B cell (primary cell): ENCODE measurements at places on chromosomes 16 and 17.

- no peak overlapping the region for H3K4me3 ChIP-seq
- H3K36me3 ChIP-seq: no peaks in the 10 kb centered on the region
- DNase-seq: no peak
- H3K4me1 ChIP-seq: no peaks in the 10 kb centered on the region
Observed at GRCh38 chr17:53919356-53919755, 96.6 kb downstream of the KIF2B start.

DNA sequence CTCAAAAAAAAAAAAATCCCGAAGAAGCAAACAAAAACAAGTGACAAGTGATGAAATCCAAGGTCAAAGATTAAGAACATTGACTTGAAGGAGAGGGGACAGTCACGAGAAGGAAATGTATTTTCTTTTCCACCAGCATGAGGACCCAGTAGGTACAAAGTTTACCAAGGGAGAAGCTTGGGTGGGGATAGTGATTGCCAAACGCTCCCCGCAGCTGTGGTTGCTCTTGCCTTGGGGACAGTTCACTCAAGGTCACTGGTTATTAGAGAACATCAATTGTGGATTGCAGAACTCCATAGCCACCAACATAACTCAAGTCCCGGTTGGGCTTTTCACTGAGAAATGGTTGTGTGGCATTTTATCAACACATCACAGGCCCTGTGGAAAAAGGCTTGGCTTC is 27.0 kb downstream of the RSL1D1 start:
- no peak overlapping the region for H3K4me3 ChIP-seq
- no peak for DNase-seq
- no peak overlapping the region for H3K27ac ChIP-seq
- H3K27me3 ChIP-seq: no peaks in the 10 kb centered on the region

DNA sequence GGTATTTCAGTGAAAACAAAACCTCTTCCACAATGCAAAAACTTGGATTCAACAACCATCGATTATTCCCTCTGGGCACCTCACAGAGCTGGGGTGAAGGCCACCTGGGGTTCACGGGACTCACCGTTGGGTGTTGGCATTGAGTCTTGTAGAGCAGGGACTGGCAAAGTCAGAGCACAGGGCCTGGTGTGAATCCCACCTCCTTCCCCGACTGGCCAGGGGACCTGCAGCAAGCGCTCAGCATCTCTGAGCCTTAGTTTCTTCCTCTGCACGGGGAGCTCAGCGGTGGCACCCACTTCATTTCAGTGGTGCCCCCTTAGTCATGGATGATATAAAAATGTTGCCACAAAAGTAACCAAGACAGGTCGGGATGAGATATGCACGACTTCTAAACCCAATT is 100.4 kb downstream of the METRNL start:
- DNase-seq: no peak
- H3K4me3 ChIP-seq: no peak overlapping the region
- peaks cover 4% of the 10 kb centered on the region for H3K27me3 ChIP-seq
- H3K36me3 ChIP-seq: no peaks in the 10 kb centered on the region

- no peak overlapping the region for H3K27ac ChIP-seq
- no peak overlapping the region for H3K4me3 ChIP-seq
- H3K27me3 ChIP-seq: no peaks in the 10 kb centered on the region
- H3K36me3 ChIP-seq: no peaks in the 10 kb centered on the region
- peaks cover 25% of the 10 kb centered on the region for H3K4me1 ChIP-seq
Observed at GRCh38 chr17:39235555-39236449, 10.1 kb upstream of the STAC2 start.

DNA sequence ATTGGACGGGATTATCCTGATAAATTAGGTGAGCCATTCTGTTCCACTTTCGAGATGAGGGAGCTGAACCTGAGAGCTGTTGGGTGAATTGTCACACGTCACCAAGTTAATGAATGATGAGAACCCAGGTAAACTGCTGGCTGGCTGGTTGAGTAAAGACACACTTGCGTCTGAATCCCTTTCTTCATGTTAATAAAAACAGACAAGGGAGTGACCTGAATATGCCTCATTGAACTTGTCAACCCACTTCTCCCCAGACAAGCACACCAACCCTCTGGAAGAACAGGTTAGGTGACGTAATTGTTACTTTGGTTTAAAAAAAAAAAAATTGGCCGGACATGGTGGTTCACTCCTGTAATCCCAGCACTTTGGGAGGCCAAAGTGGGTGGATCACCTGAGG is 400.9 kb upstream of the CDH5 start:
- H3K4me1 ChIP-seq: no peaks in the 10 kb centered on the region
- H3K4me3 ChIP-seq: no peak overlapping the region
- DNase-seq: no peak
- no peaks in the 10 kb centered on the region for H3K36me3 ChIP-seq
- no peaks in the 10 kb centered on the region for H3K27me3 ChIP-seq

GRCh38 chr17:52157603-52158449 is 688 bp downstream of the CA10 start:
- H3K4me1 ChIP-seq: no peaks in the 10 kb centered on the region
- no peak for DNase-seq
- H3K27ac ChIP-seq: no peak overlapping the region
- H3K27me3 ChIP-seq: peaks cover 39% of the 10 kb centered on the region
- no peaks in the 10 kb centered on the region for H3K36me3 ChIP-seq

GRCh38 chr16:50530277-50531236 is 17.6 kb upstream of the NKD1 start:
- H3K27me3 ChIP-seq: no peaks in the 10 kb centered on the region
- no peaks in the 10 kb centered on the region for H3K4me1 ChIP-seq
- H3K4me3 ChIP-seq: no peak overlapping the region
- H3K36me3 ChIP-seq: no peaks in the 10 kb centered on the region
- no peak for DNase-seq

DNA sequence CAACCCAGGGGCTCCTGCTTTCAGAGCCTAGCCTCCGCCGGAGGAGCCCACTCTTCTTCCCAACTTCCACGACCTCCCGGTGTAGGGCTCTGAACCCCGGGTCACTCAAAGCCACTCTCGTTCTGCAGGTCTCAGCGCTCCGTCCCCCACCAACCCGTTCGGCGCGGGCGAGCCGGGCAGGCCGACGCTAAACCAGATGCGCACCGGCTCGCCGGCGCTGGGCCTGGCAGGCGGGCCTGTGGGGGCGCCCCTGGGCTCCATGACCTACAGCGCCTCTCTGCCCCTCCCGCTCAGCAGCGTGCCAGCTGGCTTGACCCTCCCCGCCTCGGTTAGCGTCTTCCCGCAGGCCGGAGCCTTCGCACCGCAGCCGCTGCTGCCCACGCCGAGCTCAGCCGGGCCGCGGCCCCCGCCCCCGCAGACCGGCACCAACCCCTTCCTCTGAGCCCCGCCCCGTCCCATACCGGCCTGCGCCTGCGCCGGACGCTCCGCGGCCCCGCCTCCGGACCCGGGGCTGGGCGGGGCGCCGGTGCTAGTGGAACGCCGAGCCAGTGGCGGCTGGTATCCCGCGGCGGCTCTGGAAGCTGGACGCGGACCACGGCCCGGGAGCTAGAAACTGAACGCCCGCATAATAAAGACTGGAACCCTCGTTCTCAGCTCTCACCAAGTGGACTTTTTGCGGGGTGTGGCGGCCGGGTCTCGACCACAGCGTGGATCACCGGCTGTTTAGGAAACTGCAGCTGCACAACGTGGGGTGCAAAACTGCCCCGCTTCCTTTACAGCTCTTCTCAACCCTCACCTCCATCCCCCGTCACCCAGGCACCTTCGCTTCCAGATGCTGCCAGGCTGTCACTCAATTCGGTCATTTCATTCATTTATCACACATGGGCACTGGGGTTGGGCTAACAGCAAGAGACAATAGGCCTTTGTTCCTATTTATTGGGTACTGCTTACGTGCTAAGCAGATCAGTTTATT is 5.0 kb upstream of the SPATA20 start:
- no peak overlapping the region for H3K27ac ChIP-seq
- DNase-seq: peak; percentile 91
- peaks cover 22% of the 10 kb centered on the region for H3K4me1 ChIP-seq
- no peaks in the 10 kb centered on the region for H3K27me3 ChIP-seq
- H3K4me3 ChIP-seq: peak overlapping the region; percentile 52
- H3K36me3 ChIP-seq: no peaks in the 10 kb centered on the region

DNA sequence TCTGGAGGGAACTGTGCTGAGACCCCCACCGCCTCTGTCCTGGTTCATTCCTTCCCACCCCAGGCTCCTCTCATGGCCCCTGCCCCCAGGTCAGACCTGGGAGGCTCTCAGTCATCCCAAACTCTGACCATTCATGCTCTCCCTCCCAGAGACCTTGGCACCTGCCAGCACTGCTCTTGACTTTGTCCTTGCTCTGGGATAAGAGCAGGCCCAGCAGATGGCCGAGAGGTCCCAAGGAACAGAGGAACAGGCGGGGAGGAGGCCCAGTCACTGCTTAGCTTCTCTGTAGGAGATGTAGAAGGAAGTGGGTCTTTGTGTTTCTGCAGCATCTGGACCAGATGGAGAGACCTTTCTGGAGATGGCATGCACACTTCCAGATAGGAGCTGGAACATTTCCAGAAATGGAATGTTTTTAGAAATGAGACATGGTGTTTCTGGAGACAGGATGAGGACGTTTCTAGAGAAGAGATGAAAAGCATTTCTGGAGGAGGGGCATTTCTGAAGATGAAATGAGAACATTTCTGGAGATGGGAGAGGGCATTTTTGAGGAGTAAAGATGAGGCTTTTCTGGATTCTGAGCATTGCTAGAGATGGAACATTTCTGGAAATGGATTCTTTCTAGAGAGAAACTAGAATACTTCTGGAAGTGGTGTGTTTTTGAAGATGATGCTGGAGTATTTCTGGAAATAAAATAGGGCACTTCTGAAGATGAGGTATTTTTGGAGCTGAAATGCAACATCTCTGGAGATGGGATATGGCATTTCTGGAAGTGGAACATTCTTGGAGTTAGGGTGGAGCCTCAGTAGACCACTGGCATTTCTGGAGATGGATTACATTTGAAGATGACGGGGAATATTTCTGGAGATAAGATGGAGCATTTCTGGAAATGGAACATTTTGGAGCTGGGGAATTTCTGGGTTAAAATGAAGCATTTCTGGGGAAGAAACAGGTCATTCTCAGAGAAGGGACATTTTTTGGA is 55.2 kb downstream of the RAI1 start:
- no peaks in the 10 kb centered on the region for H3K36me3 ChIP-seq
- no peak for DNase-seq
- peaks cover 27% of the 10 kb centered on the region for H3K4me1 ChIP-seq
- no peaks in the 10 kb centered on the region for H3K27me3 ChIP-seq
- H3K4me3 ChIP-seq: no peak overlapping the region

DNA sequence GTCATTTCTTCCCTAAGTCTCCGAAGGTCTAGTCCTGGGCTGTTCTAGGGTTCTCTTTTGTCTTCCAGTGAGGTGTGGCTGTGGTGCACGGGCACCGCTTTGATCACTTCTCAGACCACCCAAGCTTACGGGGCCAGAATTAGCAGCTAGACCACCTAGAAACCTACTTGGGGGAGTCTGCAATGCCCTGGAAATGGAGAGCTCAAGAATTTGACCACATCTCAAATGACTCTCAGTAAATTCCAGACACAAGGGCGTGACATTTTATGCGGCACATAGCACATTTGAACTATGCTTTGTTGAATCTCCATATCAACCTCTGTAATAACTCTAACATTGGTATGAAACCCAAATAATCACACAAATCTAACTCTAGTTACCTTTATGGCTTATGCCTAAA is 24.9 kb downstream of the TRIM16 start:
- no peak for DNase-seq
- H3K27ac ChIP-seq: no peak overlapping the region
- H3K4me3 ChIP-seq: no peak overlapping the region
- H3K36me3 ChIP-seq: no peaks in the 10 kb centered on the region
- H3K4me1 ChIP-seq: no peaks in the 10 kb centered on the region
- H3K27me3 ChIP-seq: no peaks in the 10 kb centered on the region

GRCh38 chr17:78539781-78540180 is 37.4 kb downstream of the DNAH17 start:
- H3K4me1 ChIP-seq: no peaks in the 10 kb centered on the region
- no peaks in the 10 kb centered on the region for H3K36me3 ChIP-seq
- no peak overlapping the region for H3K4me3 ChIP-seq
- no peak overlapping the region for H3K27ac ChIP-seq
- no peak for DNase-seq

GRCh38 chr17:2435862-2436261 is 35.0 kb upstream of the MNT start:
- H3K4me3 ChIP-seq: no peak overlapping the region
- no peaks in the 10 kb centered on the region for H3K4me1 ChIP-seq
- no peak for DNase-seq
- peaks cover 3% of the 10 kb centered on the region for H3K36me3 ChIP-seq
- no peaks in the 10 kb centered on the region for H3K27me3 ChIP-seq

- H3K27me3 ChIP-seq: no peaks in the 10 kb centered on the region
- H3K36me3 ChIP-seq: peaks cover 49% of the 10 kb centered on the region
- H3K4me1 ChIP-seq: peaks cover 99% of the 10 kb centered on the region
- no peak for DNase-seq
- H3K27ac ChIP-seq: peak overlapping the region; percentile 71
- no peak overlapping the region for H3K4me3 ChIP-seq
Observed at GRCh38 chr16:23501291-23501690, 9.0 kb downstream of the GGA2 start.

DNA sequence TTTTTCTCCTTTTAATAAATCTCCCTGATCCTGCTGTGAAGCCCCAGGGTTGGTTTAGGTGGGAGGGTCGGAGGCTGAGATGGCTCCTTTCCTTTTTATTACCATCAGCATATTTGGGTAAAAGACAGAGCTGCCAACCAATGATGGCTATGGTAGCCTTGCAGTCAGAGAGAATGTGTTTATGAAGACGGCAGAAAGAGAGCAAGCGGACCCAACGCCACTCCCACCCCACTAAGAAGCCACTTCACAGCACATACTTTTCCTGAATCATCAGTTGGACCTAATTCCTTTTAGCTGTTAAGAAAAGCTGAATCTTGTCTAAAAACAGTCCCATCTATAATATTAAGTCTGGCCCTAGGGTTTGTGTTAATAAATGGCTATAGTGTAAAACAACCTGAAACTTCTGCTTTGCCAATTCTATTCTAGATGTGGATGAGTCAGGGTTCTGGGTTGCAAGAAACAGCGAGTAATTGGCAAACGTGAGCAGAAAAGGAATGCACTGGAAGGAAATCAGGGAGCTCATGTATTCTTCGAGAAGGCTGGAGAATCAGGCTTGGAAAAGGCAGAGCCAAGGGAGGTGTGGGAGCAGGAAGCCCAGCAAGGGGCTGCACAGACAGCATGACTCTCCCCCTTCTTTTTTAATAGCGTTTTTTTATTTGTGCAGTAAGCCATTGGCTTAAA is 34.0 kb upstream of the PRKCA start:
- no peak overlapping the region for H3K4me3 ChIP-seq
- no peaks in the 10 kb centered on the region for H3K27me3 ChIP-seq
- no peak for DNase-seq
- no peaks in the 10 kb centered on the region for H3K36me3 ChIP-seq
- no peaks in the 10 kb centered on the region for H3K4me1 ChIP-seq

- H3K27ac ChIP-seq: no peak overlapping the region
- DNase-seq: no peak
- no peaks in the 10 kb centered on the region for H3K27me3 ChIP-seq
- H3K36me3 ChIP-seq: no peaks in the 10 kb centered on the region
Observed at GRCh38 chr17:35784895-35785294, 10.5 kb downstream of the MMP28 start.

- H3K27me3 ChIP-seq: no peaks in the 10 kb centered on the region
- H3K4me3 ChIP-seq: no peak overlapping the region
- no peaks in the 10 kb centered on the region for H3K4me1 ChIP-seq
- peak; percentile 79 for DNase-seq
- no peaks in the 10 kb centered on the region for H3K36me3 ChIP-seq
Observed at GRCh38 chr17:17313350-17313991, 10.3 kb downstream of the NT5M start.

- H3K27ac ChIP-seq: no peak overlapping the region
- peaks cover 5% of the 10 kb centered on the region for H3K4me1 ChIP-seq
- peak; percentile 76 for DNase-seq
- H3K27me3 ChIP-seq: no peaks in the 10 kb centered on the region
- no peaks in the 10 kb centered on the region for H3K36me3 ChIP-seq
Observed at GRCh38 chr16:85416228-85417109, 196.7 kb upstream of the GSE1 start.
